ENCODE measurements at places on chromosomes 12 and 14.

- DNase-seq = no peak
Observed at GRCh38 chr14:34098045-34098984, 147.4 kb upstream of the EGLN3 start.

DNA sequence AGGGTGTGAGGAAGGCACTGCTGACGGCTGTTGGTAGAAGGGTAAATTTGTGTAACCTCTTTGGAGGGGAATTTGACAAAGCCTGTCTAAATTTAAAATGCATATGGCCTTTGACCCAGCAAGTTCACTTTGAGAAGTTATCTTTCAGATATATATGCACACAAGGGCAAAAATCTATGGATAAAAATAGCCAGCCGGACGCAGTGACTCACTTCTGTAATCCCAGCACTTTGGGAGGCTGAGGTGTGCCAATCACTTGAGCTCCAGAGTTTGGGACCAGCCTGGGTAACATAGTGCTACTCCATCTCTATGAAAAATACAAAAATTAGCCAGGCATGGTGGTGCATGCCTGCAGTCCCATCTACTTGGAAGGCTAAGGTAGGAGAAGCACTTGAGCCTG lies 13.4 kb downstream of the UBC start:
- no peak for DNase-seq

DNA sequence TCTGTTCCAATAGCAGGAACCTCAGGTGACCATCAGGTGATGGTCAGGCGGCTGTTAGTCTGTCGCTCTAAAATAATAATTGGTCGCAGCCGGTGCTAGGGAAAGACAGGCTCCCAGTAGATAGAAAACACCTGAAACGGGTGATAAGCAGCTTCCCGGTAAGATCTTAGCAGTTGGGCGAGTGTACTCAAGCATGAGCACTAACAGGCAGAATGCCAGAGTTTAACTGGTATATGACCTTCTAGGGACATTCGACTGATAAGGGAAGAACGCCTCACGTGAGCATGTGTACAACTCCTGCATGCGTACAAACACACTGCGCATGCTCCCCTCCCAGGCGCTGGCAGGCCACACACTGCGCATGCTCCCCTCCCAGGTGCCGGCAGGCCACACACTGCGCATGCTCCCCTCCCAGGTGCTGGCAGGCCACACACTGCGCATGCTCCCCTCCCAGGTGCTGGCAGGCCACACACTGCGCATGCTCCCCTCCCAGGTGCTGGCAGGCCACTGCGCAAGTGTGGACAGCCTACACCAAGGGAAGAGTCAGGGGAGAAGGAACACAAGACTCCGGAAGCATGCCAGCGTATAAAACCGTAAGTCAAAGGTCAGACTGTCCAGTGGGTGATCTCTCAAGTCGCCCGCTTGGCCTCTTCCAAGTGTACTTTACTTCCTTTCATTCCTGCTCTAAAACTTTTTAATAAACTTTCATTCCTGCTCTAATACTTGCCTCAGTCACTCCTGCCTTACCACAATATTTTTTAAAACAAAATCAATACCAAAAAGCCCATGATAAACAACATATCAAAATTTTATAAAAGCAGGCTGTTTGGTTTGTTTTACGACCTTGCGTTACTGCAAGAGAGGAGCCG lies 24.5 kb downstream of the GPRC5D start:
- no peak for DNase-seq

- no peak for DNase-seq
Observed at GRCh38 chr14:92544051-92544720, 30.6 kb downstream of the RIN3 start.

GRCh38 chr14:92830902-92831301 lies 36.8 kb downstream of the GOLGA5 start:
- no peak for DNase-seq

DNA sequence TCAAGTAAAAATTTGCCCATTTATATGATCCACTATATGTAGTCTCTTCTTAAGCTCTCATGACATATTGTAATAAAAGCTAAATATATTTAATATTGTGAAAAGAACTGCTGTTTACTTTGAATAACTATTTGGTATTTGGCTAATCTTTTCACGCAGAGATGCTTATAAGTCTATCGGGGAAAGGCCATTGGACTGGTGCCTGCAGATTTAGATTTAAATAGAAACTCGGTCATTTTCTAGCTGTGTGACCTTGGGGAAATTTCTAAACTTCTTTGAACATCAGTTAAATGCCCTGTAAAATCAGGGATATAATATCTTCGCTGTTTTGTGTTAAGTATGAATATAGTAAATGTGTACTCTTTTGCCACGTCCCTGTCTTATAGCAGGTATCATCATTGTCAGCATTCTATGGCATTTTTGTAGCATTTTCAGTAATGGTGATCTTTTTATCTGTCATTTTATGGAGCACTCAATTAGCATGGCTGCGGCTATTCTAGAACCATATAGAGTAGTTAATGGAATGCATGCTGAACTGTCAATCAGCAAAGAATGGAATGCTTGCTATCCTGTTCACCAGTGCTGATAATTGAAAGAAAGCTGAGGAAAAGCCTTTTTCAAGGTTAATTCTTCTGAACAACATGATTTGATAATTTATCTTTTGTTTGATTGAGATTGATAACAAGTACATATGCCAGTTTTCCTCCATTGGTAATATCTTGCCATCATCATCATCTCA lies 181.2 kb downstream of the TMTC2 start:
- no peak for DNase-seq

DNA sequence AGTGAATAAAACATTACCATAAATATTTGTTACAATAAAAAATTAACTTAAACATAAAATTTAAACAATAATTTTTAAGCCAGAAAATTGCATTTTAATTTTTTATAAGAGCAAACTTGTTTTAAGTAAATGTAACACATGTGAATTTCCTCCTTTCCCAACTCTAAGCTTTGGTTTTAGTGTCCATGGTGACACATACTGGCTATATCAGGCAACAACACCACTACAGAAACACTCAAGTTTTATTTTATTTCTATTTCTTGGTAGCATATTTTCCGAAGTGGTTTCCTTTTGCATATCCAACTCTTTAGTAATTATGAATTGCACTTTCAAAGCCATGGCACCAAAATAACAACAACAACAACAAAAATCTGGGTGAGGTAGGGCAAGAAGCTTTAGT lies 2.2 kb downstream of the NELL2 start:
- DNase-seq = no peak

DNA sequence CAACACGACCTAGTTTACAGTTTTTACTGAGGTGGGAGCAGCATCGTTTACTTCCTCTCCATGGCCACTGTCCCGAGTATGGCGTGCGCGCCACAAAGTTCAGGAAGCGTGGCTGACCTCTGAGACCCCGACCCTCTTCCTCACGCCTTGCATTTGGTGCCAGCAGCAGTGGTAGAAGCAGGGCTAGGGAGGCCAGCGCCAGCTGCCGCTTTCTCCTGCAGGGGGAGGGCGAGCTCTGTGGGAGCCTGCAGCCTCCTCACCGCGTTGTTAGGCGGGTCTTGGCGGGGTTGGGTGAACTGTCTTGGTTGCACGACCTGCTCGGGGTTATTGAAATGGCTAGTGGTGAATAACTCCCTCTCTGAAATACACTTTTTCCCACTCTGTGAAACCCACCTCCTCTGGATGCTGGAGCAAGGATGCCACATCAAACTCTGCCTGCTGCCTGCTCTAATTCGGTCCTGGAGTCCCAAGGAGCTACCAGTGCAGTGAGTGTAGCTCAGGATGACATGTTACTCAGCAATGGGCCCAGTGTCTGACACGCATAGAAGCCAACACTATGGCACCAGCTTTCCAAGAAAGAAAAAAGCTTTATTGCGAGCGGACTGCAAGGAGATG lies 22.3 kb upstream of the TDRD9 start:
- DNase-seq = no peak

- DNase-seq = no peak
Observed at GRCh38 chr12:121668750-121669520, 519 bp downstream of the MORN3 start.

GRCh38 chr12:100913872-100914592 lies 119.5 kb downstream of the ANO4 start:
- no peak for DNase-seq

GRCh38 chr12:4763549-4763948 lies 43.3 kb downstream of the GALNT8 start:
- no peak for DNase-seq

GRCh38 chr12:56571121-56571520 lies 49.5 kb downstream of the RBMS2 start:
- DNase-seq = no peak

DNA sequence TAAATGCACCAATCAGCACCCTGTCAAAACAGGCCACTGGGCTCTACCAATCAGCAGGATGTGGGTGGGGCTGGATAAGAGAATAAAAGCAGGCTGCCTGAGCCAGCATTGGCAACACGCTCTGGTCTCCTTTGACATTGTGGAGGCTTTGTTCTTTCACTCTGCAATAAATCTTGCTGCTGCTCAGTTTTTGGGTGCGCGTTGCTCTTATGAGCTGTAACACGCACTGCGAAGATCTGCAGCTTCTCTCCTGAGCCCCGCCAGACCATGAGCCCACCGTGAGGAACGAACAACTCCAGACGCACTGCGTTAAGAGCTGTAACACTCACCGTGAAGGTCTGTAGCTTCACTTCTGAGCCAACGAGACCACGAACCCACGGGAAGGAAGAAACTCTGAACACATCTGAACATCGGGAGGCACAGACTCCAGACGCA lies 8.4 kb upstream of the PIANP start:
- no peak for DNase-seq

GRCh38 chr12:14068961-14069360 lies 87.6 kb upstream of the GRIN2B start:
- no peak for DNase-seq

DNA sequence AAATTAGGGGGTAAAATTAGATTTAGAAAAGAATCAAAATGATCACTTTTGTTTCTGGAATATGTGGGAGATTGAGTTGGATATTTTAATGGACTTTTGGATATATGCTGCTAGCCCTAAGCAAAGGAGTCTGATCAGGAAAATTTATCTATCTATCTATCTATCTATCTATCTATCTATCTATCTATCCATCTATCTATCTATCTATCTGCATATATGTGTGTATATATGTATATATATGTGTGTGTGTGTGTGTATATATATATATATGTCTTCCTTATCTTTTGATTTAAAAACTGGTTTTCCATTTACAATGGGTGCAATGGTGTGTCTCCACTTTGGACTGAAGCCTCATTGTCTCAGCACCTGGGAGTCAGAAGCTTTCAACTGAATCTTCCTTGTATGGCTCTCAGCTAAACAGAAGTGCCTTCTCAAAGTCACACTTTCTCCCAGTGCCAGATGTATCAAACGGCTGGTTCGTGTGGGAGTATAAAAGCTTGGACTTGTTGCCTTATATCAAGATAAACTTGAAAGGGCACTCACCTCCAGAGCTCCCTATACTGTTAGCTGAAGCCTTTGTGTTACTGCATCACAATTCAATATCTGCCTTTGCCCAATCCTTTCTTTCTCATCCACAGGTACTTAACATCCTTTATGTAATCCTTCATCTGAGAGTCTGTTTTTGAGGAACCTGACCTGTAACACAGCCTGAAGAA lies 31.6 kb upstream of the CD69 start:
- DNase-seq = no peak

GRCh38 chr12:116542345-116542956 lies 16.7 kb upstream of the MAP1LC3B2 start:
- DNase-seq = no peak

DNA sequence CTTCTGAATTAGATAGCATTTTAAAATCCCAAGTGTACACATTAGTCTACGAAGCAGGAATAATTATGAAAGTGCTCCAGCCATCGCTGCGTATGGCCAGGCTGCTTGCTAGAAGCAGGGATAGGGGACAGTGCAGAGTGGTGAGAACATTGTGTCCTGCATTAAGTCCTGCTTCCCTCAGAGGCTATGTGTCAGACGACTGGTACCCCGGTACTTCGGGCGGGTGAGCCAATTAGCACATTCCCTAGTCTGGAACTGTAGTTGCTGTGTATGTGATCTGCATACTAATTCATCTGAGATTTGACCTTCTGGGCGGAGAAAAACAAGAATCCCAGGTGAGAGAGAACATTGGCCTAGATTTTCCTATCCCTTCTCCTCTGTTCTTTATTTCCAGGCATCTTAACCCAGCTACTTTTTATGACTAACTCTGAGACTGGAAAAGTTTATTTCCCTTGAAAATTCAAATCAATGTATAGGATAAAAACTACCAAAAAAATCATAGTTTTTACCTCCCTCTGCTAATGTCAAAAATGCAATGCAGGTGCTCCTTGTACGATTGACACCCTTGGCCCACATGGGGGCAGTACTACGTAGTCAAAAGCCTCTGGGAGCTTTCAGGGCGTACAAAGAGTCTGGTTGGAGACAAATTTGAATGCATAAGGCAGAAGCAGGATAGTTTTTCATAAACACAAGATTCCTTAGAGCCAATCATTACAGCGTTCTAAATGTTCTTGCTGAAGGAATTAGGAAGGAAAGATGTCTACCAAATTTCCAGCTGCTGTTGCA lies 764.3 kb downstream of the NOVA1 start:
- DNase-seq = no peak

- no peak for DNase-seq
Observed at GRCh38 chr14:86933958-86934595, 1058.9 kb downstream of the GALC start.
